GM23338 (cell line): ENCODE measurements at places on chromosomes 5 and 9. TPM values are rescaled to one million over a fixed set of nuclear protein-coding genes. Genes with fewer than 3 reads are reported as not detected.
A peak's percentile ranks its signal among the peaks of the same experiment; 100 is the strongest.

GRCh38 chr5:137365126-137365865 lies 133.8 kb downstream of the SPOCK1 start:
- DNase-seq = no peak

GRCh38 chr9:117752894-117753293 lies 48.7 kb downstream of the TLR4 start:
- DNase-seq = no peak

GRCh38 chr5:14727928-14728458 lies 63.5 kb downstream of the OTULIN start:
- peak; percentile 26 for DNase-seq

DNA sequence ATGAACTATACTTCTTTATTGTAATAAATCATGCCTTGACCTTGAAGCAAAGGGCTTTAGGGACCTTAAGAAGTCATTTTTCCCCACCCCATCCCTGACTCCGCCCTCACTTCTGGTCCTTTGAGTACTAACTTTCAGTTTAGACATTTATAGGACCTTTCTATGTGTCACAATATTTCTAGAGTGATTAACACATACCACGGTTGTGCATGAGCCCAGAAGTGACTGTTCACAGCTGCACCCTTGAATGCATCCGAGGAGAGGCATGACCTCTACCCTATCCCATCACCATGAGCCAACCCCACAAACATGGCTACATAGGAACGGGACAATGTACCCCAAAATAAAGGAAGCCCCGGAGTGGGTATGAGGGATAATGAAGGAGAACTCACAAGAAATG lies 160.3 kb downstream of the HSD17B3 start:
- DNase-seq = no peak

DNA sequence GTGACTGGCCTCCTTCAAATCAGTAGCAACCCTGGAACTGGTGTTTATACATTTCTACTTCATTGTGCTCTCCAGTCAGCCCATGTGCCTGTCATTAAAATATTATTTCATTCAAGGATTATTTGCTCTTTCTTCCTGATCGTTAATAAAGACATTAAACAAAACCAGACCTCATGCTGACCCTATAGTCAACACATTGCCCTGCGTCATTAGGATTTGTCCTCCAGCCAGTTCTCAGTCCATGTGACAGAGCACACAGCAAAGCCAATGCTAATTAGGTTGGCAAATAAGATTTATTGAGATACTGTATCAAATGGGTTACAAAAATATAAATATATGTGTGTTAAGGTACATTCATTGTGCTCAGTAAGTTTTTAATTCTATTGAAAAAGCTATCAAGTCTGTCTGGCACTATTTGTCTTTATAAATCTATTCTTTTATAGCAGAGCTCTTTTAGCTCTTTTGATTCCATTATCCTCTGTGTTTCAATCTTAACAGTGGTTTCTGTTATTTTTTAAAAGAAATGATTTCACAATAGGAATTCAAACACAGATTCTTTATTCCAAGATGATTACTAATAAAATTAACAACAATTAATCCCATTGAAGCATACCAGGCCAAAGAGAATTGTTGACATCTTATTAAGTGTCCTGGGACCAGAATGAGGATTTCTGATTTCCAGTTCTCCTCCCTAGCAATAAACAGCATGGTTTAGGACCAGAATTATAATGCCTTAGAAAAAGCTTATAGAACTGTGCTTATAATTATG lies 209.4 kb upstream of the RGMB start:
- no peak for DNase-seq

GRCh38 chr9:125464591-125465385 lies 203.2 kb downstream of the GAPVD1 start:
- DNase-seq = no peak

DNA sequence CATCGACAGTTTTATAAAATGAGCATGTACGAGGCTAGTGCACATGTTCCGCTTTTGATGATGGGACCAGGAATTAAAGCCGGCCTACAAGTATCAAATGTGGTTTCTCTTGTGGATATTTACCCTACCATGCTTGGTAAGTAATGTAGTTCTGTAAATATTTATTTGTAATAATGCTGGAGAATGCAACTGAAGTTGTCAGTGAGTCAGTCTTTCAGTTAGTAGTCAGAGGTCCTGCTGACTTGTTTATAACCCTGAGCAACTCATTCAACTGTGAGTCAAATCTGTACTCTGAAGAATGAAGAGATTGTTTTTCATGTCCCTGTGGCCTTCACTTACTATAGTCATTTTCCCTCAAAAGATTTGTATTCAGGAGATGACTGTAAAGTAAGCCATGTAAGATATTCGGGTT lies 28.4 kb upstream of the GPR150 start:
- DNase-seq = no peak

GRCh38 chr5:34652914-34653313 lies 3.2 kb upstream of the RAI14 start:
- DNase-seq = no peak

- no peak for DNase-seq
Observed at GRCh38 chr9:5112109-5112592, 73.3 kb downstream of the INSL6 start.

- DNase-seq = no peak
Observed at GRCh38 chr5:56070851-56071465, 76.2 kb upstream of the IL6ST start.

- DNase-seq = no peak
Observed at GRCh38 chr9:125260561-125260960, 1.1 kb upstream of the GAPVD1 start.

DNA sequence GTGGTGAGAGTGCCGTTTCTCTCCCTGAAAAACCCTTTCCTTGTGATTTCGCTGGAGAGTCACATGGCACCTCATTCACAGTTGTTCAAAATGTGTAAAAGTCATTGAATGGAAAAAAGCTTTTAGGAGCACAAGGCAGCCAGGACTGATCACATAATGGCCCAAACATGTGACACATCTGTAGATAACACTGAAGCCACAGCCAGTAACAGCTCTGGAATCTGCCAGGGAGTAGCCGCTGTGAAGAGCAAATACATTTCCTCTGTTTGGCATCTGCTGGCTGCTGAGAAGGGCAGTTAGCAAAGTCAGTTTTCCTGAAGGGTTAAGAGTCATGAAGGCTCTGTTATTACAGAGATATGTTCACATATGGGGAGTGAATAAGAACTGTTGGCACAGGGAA lies 271.8 kb downstream of the NNT start:
- DNase-seq = no peak

DNA sequence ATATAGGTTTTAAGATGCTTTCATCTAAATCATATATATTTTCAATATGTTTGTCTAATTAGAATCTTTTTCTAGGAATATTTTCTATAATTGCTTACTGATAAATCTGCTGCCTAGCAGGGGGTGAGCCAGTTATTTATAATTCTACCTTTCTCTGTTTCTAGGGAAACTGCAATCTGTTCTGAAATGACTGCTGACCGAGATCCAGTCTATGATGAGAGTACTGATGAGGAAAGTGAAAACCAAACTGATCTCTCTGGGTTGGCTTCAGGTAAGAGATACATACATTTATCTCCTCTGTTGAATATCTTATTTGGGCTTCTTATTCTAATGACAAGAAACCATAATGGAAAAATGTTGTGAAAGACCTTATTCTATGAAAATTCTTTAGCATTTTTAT lies 127.3 kb downstream of the XRCC4 start:
- no peak for DNase-seq

GRCh38 chr5:146311278-146311677 lies 27.4 kb upstream of the POU4F3 start:
- no peak for DNase-seq

DNA sequence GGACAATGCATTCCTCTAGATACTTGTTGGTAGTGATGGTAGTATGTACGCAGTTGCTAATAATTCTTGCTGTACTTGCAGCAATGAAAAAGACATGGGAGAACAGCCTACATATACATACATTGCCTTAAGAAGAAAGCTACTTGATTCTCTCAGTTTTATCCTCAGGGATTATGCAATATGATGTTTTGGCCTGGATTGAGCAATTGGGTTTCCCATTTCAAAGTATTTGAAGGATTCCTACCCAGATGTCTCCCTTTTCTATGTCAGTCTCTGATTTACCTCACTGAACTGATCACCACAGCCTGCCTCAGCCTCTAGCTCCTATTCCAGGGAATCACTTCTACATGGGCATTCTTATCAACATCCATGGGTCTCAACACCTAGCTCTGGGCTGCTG lies 210.1 kb upstream of the CDH10 start:
- DNase-seq = no peak

GRCh38 chr5:172569861-172570558 lies 71.1 kb upstream of the NEURL1B start:
- peak; percentile 60 for DNase-seq

DNA sequence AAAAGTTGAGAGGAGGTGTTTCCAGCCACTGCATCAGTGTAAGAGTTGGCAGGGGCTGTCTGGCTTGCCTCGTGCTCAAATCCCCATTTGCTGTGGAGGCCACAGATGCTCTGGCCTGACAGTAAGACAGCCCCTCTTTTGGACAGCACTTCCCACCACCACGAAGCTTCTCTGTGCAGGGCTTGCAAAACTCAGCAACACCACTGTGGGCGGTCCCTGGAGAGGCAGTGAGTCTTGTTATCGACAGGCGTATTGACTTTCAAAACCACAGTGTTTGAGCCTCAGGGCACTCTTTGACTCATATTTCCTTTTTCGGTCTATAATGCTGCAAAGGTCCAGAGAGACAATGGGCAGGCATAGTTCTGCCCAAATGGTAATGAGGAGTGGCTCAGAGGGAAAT lies 539.5 kb downstream of the EBF1 start:
- no peak for DNase-seq

GRCh38 chr5:76952795-76953536 lies at the start of gene CRHBP:
TSS of gene CRHBP (plus strand) at chr5:76953045. CDS start at chr5:76953135, 90 bp downstream.
- peak; percentile 59 for DNase-seq

DNA sequence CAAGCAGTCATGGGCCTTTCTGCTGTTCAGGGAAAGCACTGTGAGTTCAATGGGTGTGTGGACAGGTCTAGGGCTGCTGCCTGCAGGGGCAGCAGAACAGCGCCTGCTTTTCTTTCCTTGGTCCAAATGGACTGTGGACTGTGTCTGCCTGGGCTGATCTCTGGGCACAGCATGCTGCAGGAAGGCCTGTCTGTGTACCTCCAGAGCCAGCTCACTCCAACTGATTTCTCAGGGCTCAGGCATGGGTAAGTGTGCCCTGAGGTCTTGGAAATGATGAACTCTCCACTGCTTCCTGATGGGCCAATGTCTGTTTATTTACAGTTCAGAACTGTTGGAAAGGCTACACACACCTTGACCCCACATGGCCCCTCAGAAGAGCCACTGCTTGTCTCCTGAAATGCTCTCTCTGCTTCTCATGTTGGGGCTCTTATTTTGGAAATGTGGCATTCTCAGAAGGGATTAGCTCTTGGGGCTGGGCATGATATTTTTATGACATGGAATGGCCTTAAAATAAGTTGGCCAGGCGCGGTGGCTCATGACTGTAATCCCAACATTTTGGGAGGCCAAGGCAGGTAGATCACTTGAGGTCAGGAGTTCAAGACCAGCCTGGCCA lies 27.0 kb downstream of the SLC22A4 start:
- DNase-seq = no peak

DNA sequence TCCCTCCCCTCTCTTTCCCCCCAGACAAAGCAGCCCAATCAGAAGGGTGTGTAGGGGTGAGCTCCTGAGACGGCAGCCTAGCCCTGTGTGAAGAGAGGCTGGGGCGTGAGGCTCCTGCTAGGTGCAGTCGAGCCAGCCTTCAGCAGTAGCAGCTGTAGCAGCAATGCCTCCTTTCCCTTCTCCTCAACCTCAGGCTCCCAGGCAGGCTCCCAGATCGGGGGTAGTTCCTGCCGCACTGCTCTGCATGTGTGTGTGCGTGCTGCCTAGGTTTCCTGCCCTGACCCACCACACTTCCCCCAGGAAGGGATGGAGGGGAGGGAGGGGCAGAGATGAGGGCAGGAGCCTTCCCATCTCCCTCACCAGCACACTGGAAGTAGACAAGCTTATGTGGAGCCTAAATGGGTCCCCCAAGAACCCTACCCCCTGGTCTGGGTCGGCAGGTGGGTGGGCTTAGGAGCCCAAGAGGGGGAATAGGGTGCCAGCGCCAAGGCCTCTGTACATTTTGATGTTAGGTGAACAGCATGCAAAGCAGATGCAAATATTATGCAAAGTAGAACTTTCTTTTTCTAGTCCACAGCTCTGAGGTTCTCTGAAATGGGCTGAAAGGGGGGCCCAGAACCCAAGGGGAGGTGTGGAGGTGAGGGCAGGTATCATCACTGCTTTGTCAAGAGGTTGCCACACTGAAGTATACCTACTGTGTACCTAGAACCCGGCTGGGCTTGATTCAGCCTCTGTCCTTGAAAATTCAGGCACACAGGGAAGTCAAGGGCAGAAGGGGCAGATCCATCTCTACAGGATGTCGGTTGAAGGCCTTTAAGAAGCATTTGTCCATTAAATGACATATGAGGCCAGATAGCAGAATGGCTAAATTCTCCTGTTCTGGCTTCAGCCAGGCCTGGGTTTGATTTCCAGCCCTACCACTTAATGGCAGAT lies 57.8 kb downstream of the CXXC5 start:
- DNase-seq = peak; percentile 29

- DNase-seq = peak; percentile 75
Observed at GRCh38 chr9:120413121-120414048, 166.6 kb downstream of the CDK5RAP2 start.

DNA sequence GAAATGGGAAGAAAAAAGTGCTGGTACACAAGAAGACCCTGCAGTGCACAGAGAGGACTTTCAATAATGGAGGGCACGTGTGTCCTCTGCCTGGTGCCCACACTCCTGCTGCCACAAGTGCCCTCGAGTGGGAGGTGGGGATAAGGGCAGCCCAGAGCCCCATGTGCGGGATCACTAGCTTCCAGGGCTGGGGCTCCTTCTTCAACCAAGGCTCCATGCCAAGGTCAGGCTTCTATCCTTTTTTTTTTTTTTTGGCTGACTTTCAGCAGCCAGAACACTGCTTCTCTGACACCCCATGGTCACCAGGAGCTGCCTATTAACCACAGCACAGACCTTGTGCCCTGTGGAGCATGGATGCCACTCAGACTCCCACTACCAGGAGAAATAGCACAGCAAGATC lies 7.5 kb downstream of the ACSL6 start:
- no peak for DNase-seq

GRCh38 chr9:86953181-86953580 lies 5.9 kb upstream of the GAS1 start:
- no peak for DNase-seq

DNA sequence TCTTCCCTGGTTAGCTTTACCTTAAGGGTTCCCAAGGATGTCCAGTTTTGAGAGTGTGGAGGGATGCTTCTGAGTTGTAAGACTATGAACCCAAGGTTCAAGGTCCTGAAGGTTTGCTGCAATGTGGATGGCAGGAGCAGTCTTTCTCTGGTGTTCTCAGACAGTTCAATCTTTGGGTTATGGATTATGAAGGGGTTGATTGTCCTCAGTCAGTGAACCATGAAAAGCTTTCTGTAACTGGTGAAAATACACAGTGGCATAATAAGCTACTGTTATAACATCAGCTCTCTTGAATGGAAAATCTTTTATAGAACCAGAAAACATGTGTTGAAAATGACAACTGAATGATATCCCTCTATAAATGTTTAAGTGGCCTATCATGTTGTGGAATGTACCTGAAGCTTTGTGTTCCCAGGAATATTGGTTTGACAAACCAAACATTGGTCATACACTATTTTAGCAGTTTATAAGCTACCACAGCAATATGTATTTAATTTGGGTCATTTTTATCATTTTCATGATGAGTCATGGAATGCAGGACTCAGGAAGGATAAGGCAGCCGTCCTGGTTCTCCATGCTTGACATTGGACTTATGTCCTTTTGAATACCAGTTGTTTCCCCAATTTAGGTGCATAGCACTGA lies 1041.8 kb upstream of the ARRDC3 start:
- no peak for DNase-seq

ECM2 gene
- total RNA-seq = not detected in 2 replicates

WDR38 gene
- total RNA-seq = not detected in 2 replicates

ADAMTSL1 gene
- 2.0 and 5.0 TPM in 2 replicates for total RNA-seq

DBH gene
- total RNA-seq = 0.24 TPM in 1 of 2 replicates, not detected in the other

SLC25A2 gene
- total RNA-seq = not detected in 2 replicates

NIPBL gene
- total RNA-seq = 40.3 and 44.2 TPM in 2 replicates

MACROH2A1 gene
- 64.9 and 81.6 TPM in 2 replicates for total RNA-seq
